ENCODE measurements at places on chromosomes 16 and 17.
A peak's percentile ranks its signal among the peaks of the same experiment; 100 is the strongest.

DNA sequence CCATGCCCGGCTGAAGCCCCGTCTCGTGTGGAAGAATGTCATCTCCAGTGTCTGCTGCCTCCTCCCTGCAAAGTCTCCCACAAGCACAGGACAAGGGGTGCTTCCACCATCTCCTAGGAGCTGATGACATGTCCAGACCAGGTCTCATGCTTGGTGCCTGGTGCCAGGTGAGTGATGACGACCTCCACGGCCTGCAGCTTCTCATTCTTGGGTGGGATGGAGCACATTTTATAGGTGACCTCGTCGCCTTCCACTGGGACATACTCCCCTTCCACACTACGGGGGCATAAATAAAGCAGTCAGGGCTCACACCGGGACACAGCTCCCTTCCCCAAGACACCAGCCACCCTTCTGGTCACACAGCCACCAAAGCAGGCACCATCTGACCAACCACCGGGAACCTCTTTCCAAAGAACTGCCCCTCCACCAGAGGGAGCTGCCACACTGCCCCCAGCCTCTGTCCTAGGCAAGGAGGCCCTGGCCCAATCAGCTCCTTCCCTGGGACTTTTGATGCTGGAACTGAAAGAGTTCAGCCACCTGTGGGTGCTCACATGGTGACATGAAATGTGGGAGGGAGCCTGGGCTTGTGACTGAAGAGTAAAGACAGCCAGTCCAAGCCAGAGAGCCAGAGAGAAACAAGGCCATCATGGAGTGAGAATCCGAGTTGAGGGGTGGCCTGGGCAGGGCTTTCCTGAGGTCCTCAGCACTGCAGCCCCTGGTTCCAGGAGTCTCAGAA is 13.6 kb downstream of the CARHSP1 start:
- no peak for DNase-seq

DNA sequence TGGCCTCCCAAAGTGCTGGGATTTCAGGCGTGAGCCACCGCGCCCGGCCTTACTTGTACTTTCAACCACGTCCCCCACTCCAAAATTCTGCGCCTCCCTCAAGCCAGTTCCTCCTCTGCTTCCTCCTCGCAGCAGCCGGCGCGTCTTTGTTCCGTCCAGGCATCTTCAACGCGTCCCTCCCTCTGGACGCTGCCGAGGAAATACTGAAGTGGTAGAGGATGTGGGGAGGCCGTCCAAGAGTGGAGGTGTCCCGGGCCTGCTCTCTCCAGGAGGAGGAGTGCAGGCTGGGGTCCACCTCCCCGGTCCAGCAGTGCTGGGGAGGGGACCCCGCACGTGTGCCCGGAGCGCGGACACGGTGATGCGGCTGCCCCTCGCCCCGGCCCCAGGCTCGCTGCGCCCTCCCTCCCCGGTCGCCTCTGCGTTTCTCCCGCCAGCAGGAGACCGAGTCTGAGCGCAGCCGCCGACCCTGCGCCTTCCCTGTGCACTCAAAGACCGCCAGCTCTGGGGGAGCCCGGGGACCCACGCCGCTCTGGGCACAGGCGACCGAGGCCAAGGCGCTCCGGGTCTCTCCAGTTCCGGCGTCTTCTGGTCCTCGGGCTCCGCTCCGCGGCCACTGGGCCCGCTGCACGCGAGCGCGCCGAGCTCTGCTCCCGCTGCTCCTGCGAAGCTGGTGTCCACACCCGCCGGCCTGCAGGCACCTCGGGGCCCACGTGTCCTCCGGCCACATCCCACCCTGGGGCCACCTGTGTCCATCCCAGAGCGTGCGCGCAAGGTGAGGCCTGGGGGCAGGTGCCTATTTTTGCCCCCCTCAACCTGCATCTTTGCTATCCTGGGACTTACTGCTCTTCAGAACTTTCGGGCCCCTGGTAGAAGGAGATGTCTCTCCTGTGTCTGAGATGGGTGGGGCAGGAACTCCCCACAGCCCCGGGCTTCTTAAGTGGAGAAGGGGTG is 31.7 kb downstream of the OSBPL7 start:
- DNase-seq = peak; percentile 92

DNA sequence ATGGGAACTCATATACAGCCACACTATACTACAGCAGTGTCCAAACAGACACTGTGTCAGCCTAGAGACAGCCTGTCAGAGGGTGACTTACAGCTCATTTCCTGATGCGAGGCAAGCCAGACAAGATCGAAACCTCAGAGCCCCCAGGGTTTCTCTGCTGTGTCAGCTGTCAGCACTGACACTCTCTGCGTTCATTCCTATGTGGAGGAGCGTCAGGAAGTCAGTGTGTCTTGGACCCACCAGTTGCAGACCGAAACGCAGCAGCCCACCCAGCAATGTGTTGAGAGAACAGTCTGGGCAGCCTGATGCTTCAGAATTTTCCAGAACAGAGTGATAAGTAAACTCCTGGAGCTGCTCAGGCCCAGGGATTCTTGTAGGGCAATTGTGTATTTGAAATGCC is 20.6 kb upstream of the MAPT start:
- DNase-seq = no peak

GRCh38 chr16:27401768-27402568 is at the start of gene IL21R:
IL21R (plus strand) TSS chr16:27402174; CDS start chr16:27430072, 27,898 bp downstream.
- no peak for DNase-seq

- DNase-seq = no peak
Measured at GRCh38 chr16:15672514-15673167, 22.6 kb downstream of the NDE1 start.

GRCh38 chr16:24010440-24011089 is 174.8 kb downstream of the PRKCB start:
- DNase-seq = peak; percentile 68

GRCh38 chr17:16328997-16329396 is 24.3 kb downstream of the CENPV start:
- peak; percentile 46 for DNase-seq

GRCh38 chr17:2395258-2396181 is 5.3 kb downstream of the MNT start:
- no peak for DNase-seq

GRCh38 chr17:29596811-29597210 is 3.9 kb downstream of the ANKRD13B start:
- no peak for DNase-seq

GRCh38 chr16:86826941-86827340 is 248.6 kb downstream of the FOXL1 start:
- DNase-seq = no peak

DNA sequence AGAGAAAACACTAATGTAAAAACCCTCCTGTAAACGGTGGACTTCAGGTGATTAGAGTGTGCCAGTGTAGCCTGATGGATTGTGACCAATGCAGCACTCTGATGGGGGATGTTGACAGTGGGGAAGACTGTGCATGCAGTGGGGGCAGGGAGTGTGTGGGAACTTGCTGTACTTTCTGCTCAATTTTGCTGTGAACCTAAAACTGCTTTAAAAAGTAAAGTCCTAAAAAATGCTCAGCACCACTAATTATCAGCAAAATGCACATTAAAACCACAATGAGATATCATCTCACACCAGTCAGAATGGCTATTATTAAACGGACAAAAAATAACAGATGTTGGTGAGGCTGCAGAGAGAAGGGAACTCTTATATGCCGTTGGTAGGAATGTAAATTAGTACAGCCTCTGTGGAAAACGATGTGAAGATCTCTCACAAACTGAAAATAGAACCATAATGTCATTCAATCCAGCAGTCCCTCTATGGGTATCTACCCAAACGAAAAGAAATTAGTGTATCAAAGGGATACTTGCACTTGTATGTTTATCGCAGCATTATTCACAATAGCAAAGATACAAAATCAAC is 9.7 kb upstream of the ULK2 start:
- no peak for DNase-seq

DNA sequence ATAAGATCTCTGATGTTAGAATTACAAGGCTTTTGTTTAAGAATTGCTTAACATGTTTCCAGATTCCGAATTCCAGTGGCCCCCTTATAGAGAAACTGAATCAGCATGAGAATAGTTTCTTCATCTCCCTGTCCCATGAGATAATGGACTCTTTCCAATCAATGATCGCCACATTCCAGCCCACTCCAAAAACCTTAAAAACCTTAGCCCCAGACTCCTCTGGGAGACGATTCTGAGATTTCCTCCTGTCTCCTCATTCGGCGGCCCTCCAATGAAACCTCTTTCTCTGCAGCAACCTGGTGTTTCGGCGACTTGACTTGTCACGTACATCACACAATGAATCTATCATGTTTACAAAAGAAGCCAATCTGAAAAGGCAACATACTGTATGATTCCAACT is 197.1 kb upstream of the PSMD7 start:
- DNase-seq = no peak

GRCh38 chr16:19188406-19188805 is 20.4 kb downstream of the SYT17 start:
- DNase-seq = no peak

DNA sequence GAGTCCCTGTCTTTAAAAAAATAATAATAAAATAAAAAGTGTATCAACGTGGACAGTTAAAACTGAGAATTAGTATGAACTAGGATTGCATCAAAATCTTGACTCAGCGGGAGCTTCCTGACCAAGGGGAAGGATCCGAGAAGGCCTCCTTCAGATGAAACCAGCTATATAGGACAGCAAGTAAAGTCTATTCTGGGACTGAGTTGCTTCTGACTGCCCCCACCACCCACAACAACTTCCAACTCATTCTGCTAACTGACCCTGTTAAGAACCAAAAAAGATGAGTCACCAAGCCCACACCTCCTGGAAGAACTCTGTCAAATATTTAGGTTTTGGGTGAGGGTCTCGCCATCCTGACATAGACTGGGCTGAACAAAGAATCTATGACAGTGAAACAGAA is 24.9 kb downstream of the MPP3 start:
- no peak for DNase-seq

GRCh38 chr17:67546578-67547527 is 169.8 kb downstream of the PITPNC1 start:
- no peak for DNase-seq

DNA sequence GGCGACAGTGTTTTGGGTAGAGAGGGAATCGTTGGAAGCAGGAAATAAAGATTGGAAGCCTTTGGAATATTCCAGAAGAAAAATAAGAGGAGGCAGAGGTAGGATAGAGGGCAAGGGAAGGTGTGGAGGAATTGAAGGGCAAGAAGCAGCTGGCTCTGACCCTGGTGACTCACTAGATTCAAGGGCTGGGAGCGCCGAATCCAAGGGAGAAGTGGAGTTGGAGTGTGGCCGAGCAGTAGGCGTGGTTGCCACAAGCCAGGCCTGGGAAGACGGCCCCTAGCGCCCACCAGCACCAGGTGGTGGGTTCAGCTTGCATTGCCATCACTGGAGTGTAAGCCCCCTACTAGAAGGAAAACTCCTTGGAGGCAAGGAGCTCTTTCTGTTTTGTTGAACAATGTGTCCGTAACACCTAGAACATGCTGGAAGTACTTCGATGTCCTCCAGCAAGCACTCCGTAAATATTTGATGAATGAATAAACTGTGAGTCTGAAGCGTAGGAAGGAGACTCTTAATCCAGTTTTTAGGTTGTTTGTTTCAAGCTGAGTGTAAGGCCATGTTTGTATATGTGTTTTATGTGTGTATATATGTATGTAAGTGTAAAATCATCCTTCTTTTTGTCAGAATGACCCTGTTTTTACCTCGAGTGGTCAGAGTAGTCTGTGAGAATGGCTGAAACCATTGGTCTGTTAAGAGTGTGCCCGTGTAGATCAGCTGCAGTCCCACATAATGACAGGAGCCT is 139.5 kb downstream of the CMIP start:
- DNase-seq = no peak

DNA sequence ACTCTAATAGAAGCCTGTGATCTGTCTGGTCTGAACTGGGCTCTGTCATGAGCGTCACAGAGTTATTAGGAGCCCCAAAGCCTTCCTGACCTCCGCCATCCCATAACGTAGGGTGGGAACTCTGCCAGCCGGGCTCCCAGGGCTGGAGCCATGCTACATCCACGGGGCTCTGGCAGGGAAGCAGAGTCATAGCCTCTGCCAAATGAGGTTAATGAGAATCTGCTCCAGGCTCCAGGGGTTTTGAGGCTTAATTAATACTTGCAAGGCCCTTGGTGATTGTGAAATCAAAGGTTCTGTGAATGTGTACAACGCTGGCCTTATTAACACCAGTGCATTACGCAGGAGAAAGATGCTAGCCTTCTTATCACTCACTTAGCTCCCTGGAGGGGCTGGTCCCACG is 42.4 kb upstream of the ZFP90 start:
- DNase-seq = no peak

DNA sequence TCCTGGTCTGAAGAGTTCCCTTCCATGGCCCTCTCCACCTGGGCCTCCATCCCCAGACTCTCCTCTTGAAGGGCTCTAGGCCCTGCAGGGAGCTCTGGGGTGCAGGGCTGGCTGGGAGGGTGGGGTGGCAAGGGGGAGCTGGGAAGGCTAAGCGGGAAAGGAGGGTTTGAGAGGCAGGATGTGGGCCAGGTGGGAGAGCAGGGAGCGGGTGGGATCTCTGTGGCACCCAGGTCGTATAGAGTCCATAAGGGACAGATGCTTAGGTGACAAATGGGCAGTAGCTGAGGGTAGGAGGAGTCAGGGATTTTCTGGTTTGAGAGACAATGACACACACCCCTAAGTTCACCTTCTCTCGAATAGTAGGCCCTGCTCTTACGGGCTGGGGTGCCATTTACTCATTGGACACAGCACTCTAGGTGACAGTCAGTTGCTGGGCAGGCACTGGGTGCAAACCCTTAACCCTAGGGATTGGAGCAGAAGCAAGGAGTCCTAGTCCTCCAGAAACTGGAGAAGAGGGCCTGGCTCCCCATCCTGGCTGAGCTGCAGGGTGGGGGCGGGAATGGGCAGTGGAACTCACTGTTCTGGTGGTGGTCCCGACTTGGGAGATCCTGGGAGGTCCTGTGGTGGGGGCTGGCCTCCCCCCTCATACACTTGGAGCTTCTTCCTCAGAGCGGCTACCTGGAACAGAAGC is 15.3 kb downstream of the KIF18B start:
- DNase-seq = no peak

DNA sequence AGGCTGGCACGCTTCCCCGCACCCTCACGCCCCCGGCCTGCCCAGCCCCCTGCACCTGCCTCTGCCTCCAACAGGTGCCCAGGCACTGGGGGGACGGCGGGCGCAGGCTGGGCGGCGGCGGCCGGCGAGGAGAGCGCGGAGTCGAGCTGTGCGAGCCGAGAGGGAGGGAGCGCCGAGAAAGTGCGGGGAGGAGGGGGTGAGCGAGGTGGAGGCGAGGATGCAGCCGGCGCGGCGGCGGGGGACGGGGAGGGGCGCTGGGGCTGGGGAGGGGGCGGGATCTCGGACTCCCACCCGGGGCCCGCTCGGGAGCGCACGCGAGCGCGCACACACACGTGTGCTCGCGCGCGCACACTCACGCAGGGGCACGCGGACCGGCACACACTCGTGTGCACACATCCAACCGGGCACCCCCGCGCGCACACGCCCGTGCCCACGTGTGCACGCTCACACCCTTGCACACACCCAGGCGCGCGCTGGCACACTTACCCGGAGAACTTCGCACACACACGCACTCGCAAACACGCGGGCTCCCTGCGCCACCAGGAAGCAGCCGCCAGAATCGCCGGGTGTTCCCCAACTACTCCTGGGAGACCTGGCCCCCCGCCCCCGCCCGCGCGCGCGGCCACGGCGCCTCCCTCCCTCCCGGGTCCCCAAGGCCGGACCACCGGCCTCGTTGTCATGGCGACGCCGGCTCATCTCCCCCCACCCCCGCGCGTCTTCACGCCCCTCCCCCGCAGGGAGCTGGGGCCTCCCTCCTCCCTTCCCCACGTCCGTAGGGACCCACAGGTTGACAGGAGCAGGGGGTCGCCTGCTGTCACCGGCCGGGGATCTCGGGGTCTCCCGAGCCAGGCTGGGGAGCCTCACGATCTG is at the start of gene DOC2A:
Gene DOC2A (minus strand): TSS at position 184 of the 870 bp plus-strand sequence. CDS start 805 bp downstream, outside the sequence.
- DNase-seq = peak; percentile 85

Data from D341Med (cell line).